ENCODE measurements at places on chromosomes 5 and 9.
A peak's percentile ranks its signal among the peaks of the same experiment; 100 is the strongest.

DNA sequence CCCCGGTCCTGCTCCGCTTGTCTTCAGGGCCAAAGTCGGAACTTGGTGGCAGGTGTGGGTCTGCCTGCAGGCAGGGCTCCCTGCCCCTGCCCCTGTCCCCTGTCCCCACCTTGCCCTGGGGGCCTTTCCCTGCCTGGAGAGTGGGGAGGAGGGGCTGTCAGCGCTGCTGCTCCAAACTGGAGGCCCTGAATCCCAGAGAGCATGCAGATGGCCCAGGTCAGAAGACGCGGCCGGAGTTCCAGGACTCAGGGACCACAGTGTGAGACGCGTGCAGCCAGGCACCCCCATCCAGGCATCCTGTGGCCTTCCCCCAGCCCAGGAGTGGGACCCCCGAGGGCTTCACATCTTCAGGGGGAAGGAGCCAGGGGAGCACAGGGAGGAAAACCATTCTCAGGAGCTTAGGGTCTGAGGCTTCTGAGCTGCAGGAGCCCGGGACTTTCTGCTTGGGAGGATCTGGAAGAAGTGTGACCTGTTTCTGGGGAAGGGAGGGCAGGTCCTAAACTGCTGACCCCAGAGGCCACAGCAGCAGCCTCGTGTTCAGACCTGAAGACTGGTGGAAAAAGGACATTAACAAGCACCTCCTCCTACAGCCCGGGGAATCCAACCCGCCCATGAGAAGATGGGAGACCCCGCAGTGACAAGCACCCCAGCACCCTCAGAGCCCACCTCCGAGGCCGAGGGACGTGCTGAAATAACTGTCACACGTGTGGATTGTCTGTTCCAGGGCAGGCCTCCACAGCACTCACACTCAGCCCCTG lies 38.0 kb downstream of the RASGEF1C start:
- DNase-seq, result no peak

DNA sequence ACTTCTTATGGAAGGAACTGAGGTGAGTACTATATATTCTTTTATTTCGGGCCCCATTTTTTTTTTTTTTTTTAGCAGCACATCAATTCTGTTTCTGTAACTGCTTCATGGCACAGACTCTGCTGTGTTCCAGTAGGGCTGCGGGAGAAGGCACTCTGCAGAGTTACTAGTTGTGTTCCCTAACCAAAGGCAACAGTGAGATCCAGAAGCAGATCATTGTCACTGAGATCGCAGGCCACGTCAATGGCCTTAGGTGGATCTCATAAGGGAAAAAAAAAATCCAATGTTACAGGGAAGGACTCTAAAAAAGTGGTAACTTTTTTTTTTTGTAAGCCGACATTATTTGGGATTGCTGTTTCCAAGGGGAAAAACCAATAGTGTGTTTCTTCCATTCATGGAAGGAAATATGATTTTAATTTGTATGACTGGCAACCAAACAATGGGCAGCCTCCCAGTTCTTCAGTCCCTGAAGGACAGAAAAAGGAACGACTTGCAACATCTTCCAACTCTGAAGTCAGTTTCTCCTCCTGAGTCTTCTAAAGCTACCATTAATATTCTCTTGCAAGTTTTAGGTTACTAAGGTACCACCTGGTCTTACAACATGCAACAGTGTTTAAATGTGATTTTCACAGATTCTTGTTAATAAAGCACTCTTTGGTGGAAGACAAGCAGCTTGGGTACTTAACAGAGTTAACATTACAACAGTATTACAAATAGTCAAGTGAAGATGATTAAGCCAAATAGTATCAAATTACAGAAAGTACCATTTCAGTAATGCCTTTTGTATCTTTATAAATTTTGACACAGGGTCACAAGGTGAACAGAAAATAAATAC lies 52.8 kb downstream of the HABP4 start:
- no peak for DNase-seq

- no peak for DNase-seq
Measured at GRCh38 chr5:178319541-178320041, 87.0 kb upstream of the PHYKPL start.

- DNase-seq, result no peak
Measured at GRCh38 chr9:134724912-134725604, 83.5 kb downstream of the COL5A1 start.

- no peak for DNase-seq
Measured at GRCh38 chr5:38582293-38582974, 26.0 kb upstream of the LIFR start.

GRCh38 chr5:152309926-152310450 lies 95.1 kb downstream of the NMUR2 start:
- no peak for DNase-seq

- DNase-seq, result no peak
Measured at GRCh38 chr9:15543047-15543813, 9.6 kb upstream of the CCDC171 start.

GRCh38 chr5:113118765-113119164 lies 142.2 kb downstream of the DCP2 start:
- DNase-seq, result no peak

GRCh38 chr5:28576022-28576421 lies 1537.6 kb upstream of the CDH9 start:
- DNase-seq, result no peak

DNA sequence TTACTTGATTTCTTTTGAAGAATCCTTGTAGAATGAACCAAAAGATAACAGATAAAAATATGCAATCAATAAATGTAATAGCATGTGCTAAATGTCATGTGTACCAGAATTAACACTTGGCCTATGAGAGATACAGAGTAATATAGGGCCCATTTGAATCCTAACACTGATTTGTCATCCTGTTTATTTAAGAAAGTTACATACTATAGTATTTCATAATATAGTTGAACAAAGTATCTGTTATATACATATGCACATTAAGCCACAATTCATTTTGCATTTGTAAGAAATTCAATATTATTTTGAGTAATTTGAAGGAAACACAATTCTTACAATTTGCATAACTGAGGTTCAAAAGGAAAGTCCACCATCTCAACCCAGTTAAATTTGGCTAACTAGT lies 389.5 kb downstream of the PDE4D start:
- no peak for DNase-seq

DNA sequence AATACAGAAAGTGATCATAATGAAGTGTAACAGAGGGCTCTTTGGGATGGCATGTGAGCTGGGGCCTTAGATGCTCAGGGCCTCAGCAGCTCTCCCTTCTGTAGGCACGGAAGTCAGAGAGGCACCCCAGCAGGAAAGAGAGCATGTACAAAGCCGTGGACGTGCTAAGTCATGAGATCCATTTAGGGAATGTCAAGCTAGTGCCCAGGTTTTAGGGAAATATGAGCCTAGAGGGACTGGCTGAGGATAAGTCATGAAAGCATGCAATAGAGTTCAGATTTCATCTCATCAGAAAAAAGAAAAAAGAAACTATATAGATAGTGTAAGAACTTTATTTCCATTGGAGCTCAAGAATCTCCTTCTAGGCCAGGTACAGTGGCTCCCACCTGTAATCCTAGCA lies 379.5 kb upstream of the KLF4 start:
- DNase-seq, result no peak

- no peak for DNase-seq
Measured at GRCh38 chr5:33867241-33867640, 24.5 kb downstream of the ADAMTS12 start.

GRCh38 chr9:88949961-88950340 lies 41.3 kb upstream of the S1PR3 start:
- DNase-seq, result no peak

DNA sequence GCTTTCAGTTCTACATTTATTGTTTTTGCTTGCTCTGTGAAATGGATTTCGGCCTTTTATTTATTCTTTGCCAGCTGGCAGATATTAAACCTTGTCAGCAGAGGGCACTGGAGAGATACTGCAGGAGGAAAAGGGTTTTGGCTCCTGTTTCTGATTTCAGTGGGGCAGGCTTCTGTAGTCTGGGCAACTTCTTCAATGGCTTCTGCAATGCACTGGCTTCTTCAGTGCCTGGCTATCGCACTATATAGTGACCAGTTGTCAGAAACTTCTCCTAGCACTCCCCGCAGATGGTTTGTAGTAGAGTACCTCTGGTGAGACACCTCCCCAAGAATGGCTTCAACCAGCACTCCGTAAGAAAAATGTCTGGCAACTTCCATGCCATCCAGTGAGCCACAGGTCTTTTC lies 3.2 kb upstream of the NFX1 start:
- peak; percentile 43 for DNase-seq

- DNase-seq, result no peak
Measured at GRCh38 chr9:108547411-108548135, 308.2 kb downstream of the ACTL7B start.

- DNase-seq, result no peak
Measured at GRCh38 chr9:1077616-1078015, 27.5 kb downstream of the DMRT2 start.

GRCh38 chr5:122362361-122362760 lies 50.3 kb downstream of the SNCAIP start:
- DNase-seq, result no peak

DNA sequence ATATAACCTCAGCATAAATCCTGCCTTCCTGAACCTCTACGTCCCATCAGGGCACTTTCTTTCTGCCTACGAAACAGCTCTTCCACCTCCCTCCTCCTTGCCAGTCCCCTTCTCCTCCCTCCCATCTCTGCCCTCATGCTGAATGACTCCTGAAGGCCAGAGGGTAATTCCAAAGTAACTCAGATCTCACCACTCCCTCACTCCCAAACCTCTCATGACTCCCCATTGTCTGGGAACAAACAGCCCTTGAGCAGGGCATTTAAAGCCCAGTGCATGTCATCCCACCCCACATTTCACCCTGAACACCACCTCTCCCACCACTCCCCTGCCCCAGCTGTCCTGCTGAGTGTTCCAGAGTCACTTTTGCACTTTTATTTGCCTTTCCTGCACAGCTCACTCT lies 8.9 kb upstream of the FBP1 start:
- DNase-seq, result no peak

DNA sequence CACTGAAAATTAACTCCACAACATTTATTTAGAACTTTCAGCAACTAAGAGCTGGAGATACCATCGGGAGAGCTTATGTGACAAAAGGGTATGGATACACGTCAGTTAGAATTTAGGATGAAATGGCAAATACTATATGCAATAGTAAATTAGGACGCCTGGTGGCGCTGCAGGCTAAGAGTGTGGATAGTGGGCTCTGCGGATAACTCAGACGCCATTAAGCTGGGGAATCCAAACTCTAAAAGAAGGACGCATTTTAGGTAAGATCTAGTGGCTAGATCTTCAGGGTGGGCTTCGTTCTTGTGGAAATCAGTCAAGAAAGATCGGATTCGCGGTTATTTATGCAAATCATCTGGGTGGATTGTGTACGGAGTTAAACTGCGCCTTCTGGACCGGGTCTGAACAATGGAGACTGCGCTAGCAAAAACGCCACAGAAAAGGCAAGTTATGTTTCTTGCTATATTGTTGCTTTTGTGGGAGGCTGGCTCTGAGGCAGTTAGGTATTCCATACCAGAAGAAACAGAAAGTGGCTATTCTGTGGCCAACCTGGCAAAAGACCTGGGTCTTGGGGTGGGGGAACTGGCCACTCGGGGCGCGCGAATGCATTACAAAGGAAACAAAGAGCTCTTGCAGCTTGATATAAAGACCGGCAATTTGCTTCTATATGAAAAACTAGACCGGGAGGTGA lies at the start of gene PCDHB5:
TSS of gene PCDHB5 (plus strand) at position 177 of the 688 bp plus-strand sequence. CDS start at position 406, 229 bp downstream.
- no peak for DNase-seq

DNA sequence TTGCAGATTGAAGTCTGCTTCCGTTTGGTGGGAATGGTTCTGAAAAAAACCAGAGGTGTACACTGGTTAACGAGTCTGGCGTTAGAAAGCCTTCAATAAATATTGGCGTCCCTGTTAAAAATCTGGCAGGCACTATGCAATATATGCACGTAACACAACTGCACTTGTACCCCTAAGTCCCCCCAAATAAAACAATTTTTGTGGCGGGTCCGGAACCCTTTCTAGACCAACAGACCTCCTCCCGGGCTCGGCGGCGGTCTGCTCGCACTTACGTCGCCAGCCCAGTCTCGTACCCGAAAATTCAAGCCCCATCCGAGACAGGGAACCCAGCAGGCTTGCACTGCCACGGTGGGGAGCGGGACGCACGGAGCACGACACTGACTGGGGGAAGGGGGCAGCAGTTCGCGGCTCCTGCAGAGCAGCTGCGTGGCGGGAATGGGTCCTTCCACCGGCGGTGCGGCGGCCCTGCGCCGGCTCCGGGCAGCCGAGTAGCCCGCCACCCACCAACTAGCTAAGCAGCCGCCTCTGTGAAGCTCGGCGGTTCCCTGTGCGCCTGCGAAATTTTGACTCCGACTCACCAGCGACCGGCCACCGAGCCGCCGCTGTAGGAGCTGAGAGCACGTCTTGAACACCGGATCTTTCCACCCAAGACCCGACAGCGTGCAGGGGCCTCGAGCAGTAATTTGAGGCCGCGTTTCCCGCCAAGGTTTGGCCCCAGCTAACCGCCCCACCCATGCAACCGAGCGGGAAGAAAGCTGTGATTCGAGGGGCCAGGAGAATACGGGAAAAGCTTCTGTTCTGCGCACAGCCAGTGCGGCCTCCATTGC lies 3.9 kb downstream of the MCIDAS start:
- no peak for DNase-seq
